ENCODE measurements at places on chromosomes 3 and 15.

- no peak for DNase-seq
Observed at GRCh38 chr15:85828874-85829273, 34.1 kb upstream of the KLHL25 start.

DNA sequence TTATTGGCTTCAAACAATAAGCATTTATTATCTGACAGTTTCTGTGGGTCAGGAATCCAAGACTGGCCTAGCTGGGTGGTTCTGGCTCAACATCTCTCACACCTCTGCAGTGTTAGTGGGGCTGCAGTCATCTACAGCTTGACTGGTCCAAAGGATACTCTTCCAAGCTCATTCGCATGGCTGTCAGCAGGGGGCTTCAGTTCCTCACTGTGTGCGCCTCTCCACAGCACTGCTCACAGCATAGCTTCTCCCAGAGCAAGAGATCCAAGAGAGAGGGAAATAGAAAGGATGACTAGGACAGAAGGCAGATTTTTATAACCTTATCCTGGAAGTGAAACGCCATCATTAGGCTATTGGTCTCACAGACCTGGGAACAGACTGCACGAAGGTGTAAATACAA, 64.2 kb downstream of the MAGI1 start:
- DNase-seq = no peak

DNA sequence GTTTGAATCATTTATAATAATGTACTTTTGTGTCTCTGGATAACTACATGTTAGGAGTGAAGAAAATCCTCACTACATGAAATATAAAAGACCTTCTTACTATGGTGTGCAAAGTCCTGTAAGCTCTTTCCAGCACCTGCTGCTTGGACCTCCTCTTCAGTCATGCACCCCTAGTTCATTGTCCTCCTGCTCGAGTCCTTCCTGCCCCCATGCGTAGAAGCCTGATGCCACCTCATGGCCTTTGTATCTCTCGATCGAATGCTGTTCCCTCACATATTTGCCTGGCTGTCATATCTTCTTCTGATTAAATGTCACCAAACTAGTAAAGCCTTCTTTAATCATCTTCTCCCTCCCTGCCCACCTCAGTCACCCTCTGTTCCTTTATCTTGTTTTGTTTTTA, 49.9 kb upstream of the SUCLG2 start:
- no peak for DNase-seq

GRCh38 chr3:158539414-158540014, 31.5 kb upstream of the MLF1 start:
- no peak for DNase-seq

DNA sequence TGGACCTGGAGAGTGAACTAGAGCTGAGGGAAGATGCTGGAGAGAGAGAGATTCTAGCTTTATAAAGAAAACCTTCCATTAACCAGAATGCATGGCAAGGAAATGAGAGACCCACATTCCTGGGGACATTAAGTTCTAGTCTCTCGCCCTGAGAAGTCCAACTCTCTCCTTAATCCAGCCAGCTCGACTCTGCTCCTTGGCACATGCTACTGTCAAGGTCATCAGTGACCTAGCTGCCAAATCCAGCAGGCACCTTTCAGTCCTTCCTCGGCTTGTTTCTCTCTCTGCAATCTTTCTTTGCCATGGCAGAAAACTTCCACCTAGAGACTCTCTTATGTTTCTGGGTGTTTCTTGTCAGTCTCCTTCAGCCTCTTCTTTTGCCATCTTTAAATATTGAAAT, 40.3 kb downstream of the DGKG start:
- DNase-seq = no peak
